ENCODE measurements at places on chromosomes 5 and 9.

- no peak for DNase-seq
Observed at GRCh38 chr9:138080979-138081378, 203.4 kb downstream of the CACNA1B start.

DNA sequence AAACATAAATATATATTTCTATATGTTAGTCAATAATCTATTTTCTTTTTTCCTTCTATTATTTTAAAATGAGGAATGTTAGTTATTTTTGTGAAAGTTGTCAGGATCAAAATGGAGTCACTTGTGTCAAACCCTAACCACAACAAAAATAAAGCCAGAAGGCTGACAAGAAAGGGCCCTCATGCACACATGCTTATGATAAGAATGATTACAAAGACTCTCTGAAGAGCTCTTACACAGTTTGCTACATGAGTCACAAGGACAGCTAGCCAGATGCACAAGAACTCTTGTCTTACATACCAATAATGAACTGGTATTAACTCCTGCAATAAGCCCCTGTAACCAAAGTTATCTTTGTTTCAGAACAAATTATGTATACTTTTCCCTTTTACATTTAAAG lies 64.7 kb downstream of the GGTA1 start:
- DNase-seq = no peak

- no peak for DNase-seq
Observed at GRCh38 chr9:98310752-98311392, 55.4 kb upstream of the TBC1D2 start.

GRCh38 chr9:133833388-133834025 lies 95.4 kb upstream of the SARDH start:
- no peak for DNase-seq

DNA sequence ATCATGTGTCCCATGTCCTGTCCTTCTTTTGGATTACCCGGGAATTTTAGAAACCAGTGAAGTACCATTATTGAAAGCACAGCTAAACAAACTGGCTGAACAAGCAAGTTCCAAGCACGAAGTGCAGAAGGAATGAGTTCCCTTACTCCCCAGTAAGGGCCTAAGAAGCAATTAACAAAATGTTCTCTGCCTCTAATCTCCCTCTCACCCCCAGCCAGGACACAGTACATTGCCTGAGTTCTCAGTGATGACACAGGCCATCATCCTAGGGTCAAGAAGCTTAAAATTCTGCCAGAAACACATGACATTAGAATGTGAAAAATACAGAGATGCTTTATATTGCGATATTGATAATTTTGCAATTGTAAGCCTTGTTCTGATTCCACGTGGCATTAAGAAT lies 118.0 kb downstream of the PLPPR1 start:
- DNase-seq = no peak

- DNase-seq = no peak
Observed at GRCh38 chr9:118230329-118230728, 526.1 kb downstream of the TLR4 start.

DNA sequence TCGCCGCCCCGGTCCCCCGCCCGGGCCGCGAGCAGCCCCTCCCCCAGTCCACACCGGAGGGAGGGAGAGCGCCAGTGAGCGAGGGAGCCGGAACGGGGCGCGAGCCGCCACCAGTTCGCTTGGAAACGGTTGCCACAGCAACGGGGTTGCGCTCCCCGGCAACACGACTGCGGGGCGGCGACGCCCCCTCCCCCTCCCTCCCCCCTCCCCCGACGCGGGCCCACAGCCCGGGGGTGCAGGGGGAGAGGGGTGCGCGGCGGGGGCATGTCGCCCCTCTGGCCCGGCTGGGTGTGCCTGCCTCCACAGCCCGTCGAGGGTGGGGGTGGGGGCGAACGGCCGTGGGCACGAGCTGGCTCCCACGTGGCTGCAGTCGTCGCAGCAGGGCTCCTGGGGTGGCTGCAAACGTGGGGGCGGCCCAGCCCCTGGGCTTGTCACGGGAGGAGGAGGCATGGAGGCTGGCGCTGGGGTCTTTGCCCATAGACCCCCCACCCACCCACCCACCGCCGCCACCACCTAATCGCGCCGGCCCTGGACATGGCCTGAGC lies 524 bp downstream of the PRR7 start:
- DNase-seq = no peak

GRCh38 chr5:96157077-96157780 lies 195.6 kb upstream of the ELL2 start:
- DNase-seq = no peak

GRCh38 chr9:13759551-13759950 lies 480.1 kb upstream of the MPDZ start:
- no peak for DNase-seq

- DNase-seq = no peak
Observed at GRCh38 chr9:132074736-132075135, 4.9 kb downstream of the MED27 start.

DNA sequence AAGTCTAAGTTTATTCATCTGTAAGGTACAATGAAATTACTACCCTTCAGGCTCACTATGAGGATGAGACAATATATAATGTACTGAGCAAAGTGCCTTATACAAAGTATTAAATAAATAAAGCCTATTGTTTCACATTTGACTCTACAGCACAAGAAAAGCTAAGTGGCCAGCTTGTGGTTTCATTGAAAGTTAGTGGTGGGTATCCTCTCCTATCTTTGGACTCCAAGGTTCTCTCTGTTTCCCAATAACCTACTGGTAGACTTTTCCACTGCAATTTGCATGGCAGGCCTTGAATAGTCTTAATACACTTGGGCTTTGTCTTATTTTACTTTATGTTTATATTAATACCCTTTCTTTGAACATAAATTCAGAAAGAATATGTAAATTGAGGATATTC lies 262.7 kb downstream of the DEPDC1B start:
- DNase-seq = no peak

DNA sequence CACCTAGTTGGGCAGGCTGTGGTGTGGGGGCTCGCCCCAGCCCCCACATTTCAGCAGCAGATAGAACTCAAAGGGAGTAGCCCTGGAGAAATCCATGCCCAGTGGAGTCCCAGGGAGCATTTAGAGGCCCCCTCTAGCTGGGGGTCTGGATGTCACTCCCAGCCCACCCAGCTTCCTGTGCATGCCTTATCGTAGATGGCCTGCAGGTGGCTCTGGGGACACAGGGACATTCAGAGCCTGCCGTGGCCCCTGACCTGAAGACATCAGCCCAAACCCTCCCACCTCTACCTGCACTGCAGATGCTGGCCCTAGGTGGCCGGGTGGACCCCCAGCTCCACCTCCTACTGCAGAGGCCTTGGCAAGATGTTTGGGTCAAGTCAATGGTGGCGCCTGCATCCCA lies 49.0 kb upstream of the LMX1B start:
- no peak for DNase-seq

DNA sequence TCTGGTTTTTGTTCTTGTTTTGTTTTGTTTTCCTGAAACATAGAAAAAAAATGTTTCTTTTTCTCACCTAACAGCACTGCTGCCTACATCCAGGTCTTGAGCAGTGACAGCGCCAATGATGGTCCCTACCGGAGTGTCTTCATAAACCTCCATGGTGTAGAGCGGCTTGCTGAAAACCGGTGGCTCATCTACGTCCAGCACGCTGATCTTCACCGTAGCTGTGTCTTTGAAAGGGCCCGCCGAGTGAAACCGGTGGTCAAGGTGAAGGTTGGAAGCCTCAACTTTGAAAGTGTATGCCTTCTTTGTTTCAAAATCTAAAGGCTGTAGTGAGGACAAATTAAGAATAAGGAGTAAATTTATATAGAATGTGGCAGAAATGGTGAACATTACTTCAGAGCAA lies 1051.0 kb downstream of the CDH12 start:
- DNase-seq = no peak

- no peak for DNase-seq
Observed at GRCh38 chr9:127968700-127969383, 11.9 kb downstream of the EEIG1 start.

DNA sequence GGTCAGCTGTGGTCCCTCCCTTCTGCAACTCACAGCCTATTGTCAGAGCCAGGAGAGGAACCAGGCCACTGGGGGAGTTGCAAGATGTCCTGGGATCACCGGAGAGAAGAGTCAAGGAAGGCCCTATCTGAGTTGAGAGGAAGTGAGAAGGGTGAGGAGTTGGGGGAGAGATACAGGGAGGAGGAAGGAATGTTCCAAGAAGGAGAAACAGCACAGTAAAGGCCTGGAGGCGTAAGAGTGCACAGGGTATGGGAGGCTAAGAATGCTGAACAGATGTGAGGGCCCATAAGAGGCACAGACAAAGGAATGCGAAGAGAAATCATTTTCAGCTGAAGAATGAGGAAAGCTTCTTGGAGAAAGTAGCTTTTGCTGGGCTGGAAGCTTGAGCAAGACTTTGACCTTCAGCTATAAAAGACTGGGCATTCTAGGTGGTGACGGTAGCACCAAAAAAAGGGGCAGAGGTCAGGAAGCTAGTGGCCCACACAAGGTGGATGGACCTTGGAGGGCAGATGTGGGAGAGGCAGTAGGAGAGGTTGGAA lies 21.6 kb upstream of the CSF1R start:
- no peak for DNase-seq

DNA sequence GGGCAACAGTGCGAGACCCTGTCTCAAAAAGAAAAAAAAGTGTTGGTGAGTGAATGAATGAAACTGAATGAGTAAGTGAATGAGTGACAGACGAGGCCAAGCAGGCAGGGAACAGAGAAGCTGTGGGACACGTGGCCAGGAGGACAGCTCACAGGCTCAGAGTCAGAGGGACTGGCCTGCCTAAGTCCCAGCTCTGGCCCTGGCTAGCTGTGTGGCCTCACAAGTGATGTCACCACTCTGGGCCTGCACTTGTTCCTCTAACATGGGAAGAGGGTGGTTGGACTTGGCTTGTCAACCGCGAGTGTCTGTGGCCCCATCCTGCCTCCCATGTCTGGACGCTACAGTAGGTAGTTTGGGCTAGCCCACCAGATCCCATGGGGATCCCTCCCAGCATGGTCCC lies 4.7 kb upstream of the PLPP7 start:
- no peak for DNase-seq

- no peak for DNase-seq
Observed at GRCh38 chr9:127872369-127873222, 4.9 kb downstream of the AK1 start.

DNA sequence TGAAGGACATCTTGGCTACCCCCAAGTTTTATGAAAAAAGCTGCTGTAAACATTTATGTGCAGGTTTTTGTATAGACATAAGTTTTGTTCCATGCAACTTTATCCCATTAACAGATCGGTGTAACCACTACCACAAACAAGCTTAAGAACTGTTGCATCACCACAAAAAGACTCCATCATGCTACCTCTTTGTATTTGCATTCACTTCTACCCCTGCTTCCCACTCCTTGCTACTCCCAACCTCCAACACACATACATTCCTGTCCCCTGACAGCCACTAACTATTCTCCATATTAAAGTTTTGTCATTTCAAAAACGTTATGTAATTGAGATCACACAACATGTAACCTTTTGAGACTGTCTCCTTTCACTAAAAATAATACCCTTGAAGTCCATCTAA lies 57.8 kb upstream of the LHFPL2 start:
- DNase-seq = no peak

- DNase-seq = no peak
Observed at GRCh38 chr9:127557466-127557869, 54.6 kb upstream of the STXBP1 start.

GRCh38 chr5:6638236-6638635 lies 5.0 kb downstream of the SRD5A1 start:
- DNase-seq = no peak

DNA sequence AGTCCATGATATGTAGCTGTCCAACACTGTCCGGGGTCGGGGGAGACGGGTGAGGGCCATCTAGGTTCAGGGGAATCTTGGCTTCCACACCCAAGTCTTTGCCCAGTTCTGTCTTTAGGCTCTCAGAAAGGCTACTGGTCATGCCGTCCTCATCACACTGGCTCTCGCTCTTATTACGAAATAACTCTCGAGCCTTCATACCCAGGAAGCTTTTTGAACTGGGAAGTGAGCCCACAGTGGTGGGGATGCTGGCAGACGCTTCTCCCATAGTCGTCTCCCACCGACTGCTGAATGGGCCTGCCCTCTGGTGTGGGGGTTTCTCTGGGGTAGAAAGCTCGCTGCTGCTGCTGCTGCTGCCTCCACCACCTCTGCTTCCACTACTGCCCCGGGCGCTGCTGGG lies 17.6 kb downstream of the SPACA9 start:
- no peak for DNase-seq

GRCh38 chr9:131307974-131308373 lies 18.5 kb downstream of the PLPP7 start:
- DNase-seq = no peak

- no peak for DNase-seq
Observed at GRCh38 chr9:87898151-87898550, 15.5 kb downstream of the SPATA31E1 start.

DNA sequence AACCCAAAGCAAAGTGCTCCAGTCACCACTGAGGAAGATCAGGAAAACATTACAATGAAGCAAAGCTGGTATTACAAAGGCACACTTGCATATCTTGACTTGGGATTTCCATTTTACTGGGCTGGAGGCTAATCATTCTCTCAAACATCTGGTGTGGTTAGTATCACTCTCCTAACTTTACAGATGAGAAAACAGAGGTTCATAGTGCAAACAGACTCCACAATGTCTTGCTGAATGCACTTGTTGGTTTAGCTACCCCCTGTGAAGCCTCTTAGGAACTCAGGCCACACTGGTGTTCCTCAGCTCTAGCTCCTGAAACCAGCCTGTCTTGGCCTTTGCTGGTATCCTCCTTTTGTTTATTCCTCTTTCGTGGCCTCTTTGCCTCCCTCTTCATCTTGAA lies 29.5 kb upstream of the SMAD5 start:
- DNase-seq = no peak

GRCh38 chr9:14326264-14326826 lies 12.4 kb upstream of the NFIB start:
- no peak for DNase-seq

DNA sequence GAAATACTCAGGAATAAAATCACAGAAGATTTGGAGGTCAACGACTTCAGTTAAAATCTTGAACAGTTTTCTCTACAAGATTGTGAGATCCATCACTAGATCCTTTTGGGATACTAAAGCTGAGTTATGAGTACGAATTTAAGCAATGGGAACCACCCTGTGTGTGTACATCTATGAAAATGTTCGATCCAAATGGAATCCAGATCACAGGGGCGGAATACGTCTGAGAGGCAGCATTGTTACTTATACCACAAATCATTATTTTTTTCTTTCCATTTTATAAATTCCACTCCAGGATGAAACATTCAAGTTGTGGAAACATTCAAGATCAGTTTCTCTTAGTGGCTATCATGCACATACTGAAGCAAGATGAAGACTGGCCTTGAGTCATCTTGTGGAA lies 239.3 kb upstream of the PAPPA start:
- DNase-seq = no peak

GRCh38 chr5:120007598-120007997 lies 378.2 kb downstream of the FAM170A start:
- DNase-seq = no peak

GRCh38 chr5:41908374-41909079 lies 4.4 kb downstream of the RIMOC1 start:
- no peak for DNase-seq

GRCh38 chr9:73327149-73327548 lies 175.5 kb downstream of the ANXA1 start:
- no peak for DNase-seq

- no peak for DNase-seq
Observed at GRCh38 chr9:4489562-4489918, 728 bp upstream of the SLC1A1 start.

GRCh38 chr5:139494256-139494655 lies 11.7 kb upstream of the STING1 start:
- no peak for DNase-seq

Measured in activated CD4-positive, alpha-beta T cell treated with anti-CD3 and anti-CD28 coated beads for 24 hours (primary cell).